ENCODE measurements at places on chromosomes 4 and X.

GRCh38 chrX:37425370-37425769 is 76.2 kb downstream of the PRRG1 start:
- DNase-seq, result peak; percentile 9

GRCh38 chr4:22072240-22072639 is 123.7 kb upstream of the KCNIP4 start:
- no peak for DNase-seq

DNA sequence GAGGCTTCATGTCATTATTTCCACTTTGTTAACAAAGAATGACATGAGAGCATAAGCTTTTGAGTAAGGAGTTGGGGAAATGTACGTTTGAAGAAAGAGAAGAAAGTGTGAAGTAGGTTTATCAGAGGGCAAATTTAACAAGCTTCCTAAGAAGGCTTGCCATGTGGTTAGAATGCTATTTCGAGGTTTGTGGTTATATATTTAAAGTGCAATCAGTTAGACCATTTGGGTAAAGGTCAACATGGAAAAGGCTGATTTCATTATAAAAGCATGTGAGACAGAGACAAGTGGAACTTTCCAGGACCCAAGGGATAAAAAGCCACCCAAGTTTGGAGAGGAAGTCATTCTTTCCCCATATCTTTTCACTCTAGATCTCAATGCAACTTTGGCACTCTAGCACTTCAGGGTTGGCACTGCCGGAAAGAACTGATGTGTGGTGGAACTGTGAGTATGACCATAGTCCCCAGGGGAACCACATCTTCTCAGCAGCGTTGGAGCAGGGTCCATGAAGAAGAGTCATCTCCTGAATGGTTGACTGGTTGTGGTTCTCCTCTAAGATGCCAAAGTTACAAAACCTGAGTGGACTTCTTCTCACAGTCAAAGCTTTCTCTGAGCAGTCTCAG is 529.9 kb downstream of the MID1IP1 start:
- no peak for DNase-seq

- DNase-seq, result peak; percentile 38
Observed at GRCh38 chrX:15761564-15762191, 23.6 kb downstream of the CA5B start.

GRCh38 chrX:17183566-17183965 is 191.4 kb upstream of the NHS start:
- DNase-seq, result no peak

DNA sequence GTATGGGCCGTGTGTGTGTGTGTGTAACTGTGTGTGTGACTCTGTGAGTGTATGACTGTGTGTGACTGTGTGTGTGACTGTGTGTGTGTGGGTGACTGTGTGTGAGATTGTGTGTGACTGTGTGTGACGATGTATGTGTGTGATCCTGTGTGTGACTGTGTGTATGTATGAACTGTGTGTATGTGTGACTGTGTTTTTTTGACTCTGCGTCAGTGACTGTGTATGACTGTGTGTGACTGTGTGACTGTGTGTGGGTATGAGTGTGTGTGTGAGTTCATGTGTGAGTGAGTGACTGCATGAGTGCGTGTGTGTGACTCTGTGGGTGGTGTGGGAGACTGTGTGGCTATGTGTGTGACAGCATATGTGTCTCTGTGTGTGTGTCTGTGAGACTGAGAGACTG is 81.8 kb downstream of the ZNF718 start:
- no peak for DNase-seq

DNA sequence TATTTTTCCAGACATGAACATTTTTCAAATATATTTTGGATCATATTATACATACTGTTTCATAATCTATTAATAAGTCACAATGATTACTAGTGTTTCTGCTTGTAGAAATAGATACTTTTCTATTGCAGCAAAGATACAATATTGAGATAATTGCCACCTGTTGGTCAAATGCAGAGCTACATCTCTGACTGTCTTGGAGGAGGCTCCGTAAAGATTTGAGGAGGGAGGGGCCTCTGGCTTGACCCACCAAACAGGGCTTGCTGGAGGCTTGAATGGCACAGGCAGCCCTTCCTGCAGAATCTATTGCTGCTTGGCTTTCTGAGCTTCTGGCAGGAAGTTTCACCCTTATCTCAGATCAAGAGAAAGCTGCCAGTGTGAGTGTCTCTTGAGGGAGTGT is 99.3 kb upstream of the ARMCX2 start:
- peak; percentile 45 for DNase-seq

GRCh38 chrX:150365990-150366911 is 3.1 kb downstream of the MAMLD1 start:
- DNase-seq, result peak; percentile 54

DNA sequence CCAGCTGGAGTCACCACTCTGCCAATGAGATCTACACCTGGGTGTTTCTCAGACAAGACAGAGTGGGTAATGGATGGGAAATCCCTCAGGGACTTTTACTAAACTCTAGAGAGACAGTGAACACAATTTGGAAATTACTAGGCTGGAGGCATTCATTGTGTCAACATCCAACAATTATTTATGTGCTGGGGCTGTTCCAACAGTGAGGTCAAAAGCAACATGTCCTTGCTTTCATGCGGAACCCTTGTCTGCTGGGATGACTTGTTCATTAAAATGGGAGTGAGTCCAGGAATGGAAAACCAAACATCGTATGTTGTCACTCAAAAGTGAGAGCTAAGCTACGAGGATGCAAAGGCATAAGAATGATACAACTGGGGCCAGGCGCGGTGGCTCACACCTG is 54.0 kb downstream of the DRD5 start:
- no peak for DNase-seq

DNA sequence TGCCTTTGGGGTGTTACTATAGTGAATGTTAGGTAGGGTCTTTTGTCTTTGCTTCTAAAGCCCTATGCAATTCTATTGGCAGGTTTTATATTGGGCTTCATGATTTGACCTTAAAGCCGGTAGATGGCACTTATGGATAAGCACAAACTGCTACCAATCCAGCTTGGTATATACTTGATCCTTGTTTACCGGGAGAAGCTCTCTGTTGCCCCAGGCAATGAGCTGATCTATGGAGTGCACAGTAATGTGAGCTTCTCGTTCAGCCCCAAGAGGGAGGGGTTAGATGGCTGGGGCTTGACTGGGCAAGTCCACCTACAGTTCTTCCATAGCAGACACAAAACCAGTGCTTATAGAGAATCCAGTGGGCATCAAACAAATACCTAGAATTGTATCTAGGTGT is 287.2 kb upstream of the CT83 start:
- no peak for DNase-seq

GRCh38 chr4:67810011-67810410 is 55.8 kb upstream of the GNRHR start:
- DNase-seq, result no peak

GRCh38 chrX:150508451-150509367 is 59.7 kb upstream of the MTM1 start:
- no peak for DNase-seq

DNA sequence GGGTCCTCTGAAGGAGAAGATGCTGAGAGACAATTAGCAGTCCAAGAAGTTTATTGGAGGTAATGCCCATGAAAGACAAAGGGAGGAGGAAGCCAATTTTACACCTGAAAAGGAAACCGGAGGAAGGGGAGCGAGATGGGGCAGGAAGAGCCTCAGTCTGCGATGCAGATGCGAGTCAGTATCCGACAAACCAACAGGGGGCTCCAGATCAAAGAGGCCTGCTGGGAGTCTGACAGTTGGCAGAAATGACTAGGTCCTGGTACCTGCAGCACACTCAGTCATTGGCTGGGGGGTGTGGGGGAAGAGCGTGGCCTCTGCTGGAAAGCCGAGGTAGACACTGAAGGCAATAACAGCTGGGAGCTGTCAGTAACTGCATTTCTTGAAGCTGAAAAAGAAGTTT is 231.1 kb upstream of the CENPE start:
- DNase-seq, result peak; percentile 14

GRCh38 chr4:24674279-24674678 is 89.9 kb upstream of the DHX15 start:
- no peak for DNase-seq

GRCh38 chr4:151204925-151205524 is 71.9 kb upstream of the PRSS48 start:
- DNase-seq, result no peak

GRCh38 chr4:75340561-75340960 is 173.6 kb downstream of the RCHY1 start:
- DNase-seq, result no peak

DNA sequence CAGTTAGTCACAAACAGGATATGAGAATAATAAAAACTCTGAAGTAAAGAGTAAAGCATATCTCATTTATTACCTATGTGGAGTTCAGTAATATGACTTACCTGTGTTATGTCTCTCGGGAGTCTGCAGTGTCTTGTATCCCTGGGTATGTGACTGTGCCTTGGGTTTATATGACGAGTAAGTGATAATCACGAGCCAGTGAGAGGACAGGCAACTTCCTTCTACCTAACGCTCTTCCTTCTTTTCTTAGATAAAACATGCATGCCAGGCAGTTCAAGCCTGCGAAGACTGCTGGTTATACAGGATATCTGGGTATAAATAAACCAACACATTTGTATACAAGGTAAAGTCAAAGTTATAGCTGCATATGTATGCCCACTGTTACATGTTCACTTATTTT is at the start of gene HPGDS:
HPGDS (minus strand) TSS at position 143 of the 400 bp plus-strand sequence. CDS start 8,207 bp downstream, outside the sequence.
- DNase-seq, result no peak

- DNase-seq, result no peak
Observed at GRCh38 chr4:175560604-175561003, 251.5 kb downstream of the GPM6A start.

GRCh38 chrX:31909850-31910572 is 838.2 kb upstream of the FTHL17 start:
- no peak for DNase-seq

DNA sequence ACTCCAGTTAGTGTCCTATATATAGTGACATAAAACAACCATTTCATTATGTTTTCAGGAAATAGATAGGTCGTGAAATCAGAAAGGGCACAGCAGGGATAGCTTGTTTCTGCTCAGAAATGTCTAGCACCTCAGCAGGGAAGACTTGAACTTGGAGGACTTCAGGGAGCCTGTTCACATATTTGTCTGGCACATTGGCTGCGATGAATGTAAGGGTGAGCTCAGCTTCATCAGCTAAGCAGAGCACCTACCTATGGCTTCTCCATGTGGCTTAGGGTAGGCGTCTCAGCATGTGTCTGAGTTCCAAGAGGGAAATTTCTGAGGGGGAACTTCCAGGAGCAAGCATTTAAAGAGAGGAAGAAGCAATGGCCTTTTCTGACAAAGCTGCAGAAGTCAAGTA is 126.2 kb downstream of the PCDH10 start:
- no peak for DNase-seq

GRCh38 chr4:108959491-108959890 is 196.6 kb upstream of the ETNPPL start:
- DNase-seq, result no peak

DNA sequence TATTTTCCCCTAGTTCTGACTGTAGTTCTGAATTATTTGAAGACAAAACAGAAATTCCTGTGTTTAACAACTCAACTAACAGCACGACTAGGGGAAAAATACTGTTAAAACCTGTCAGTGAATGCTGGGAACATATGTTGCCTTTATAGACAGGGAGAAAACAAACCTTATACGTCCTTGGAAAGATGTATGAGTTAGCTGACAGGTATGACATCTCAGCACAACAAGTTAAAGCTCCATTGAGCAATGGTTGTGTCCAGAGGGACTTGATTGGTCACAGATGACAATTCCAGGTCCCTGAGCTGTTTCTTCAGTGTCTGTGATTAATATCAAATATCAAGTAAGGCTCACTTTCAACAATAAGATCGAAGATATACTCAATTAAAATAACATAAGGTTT is 58.2 kb upstream of the DDIT4L start:
- DNase-seq, result no peak

DNA sequence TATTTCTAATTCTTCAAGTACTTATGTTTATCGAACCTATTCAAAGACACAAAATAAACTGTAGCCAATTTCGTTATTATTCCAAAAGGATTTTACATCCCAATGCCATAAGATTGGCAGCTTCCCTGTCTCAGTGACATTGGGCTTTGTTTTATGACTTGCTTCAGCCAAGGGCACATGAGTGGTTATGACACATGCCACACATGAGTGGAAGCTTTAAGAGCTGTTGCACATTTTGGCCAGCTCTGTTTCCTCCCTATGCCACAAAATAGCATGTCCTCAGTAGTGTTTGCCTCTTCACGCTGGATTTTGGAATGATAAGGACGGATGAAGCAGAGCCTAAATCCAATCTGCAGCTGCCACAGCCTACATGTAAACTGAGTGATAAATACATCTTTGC is 21.9 kb downstream of the SEC24D start:
- DNase-seq, result no peak

- DNase-seq, result peak; percentile 95
Observed at GRCh38 chrX:73916931-73917667, 354.1 kb downstream of the CHIC1 start.

GRCh38 chrX:100319716-100320115 is 90.4 kb downstream of the PCDH19 start:
- DNase-seq, result no peak

GRCh38 chr4:180960743-180961401 is 1282.3 kb upstream of the TENM3 start:
- DNase-seq, result no peak

DNA sequence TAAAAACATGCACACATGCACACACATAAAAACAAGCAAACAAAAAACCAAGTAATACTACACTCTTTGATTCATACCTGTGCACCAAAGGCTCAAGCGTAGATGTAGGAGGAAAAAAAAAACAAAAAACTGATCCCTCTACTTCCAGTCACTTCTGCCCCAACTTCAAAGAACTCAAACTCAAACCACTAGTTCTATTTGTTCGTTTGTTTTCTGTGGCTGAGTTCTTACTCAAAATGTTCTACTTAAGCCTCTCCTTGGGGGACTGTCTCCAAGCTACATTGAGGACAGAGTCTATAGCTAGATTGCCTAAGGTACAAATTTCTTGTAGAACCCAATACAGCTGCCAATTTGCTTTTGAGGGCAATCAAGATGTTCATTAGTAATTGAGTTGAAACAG is 171.0 kb upstream of the ATOH1 start:
- DNase-seq, result no peak

GRCh38 chr4:142347241-142347640 is 498.9 kb downstream of the INPP4B start:
- DNase-seq, result peak; percentile 43

- peak; percentile 66 for DNase-seq
Observed at GRCh38 chrX:110432906-110433215, 74.2 kb downstream of the RTL9 start.

GRCh38 chr4:27000820-27001219 is 140.2 kb downstream of the STIM2 start:
- no peak for DNase-seq

DNA sequence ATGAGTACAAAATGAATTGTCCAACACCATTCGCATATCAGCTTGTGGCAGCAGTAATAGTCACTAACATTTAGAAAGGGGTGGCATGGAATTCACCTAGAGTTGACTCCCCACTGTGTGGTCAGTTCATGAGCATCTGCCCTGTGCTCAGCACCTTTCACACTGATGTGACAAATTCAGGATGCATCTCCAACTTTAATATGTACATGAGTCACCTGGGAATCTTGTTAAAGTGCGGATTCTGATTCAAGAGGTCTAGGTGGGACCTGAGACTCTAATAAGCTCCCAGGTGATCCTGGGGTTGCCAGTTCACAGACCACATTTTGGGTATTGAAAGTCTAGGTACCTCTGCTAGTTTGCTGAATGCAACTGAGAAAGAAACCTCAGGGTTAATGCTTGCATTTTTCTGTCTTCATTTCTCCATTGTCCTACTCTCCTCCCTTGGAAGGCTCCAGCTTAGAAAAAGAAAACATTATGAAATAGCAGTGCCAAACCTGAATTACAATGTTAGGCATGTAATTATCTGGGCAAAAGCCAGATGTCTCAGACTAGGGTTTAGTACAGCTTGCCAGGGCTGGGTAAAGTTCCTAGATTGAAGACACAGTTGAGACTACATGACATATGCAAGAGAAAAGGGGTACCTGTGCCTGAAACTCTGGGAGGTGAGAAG is 32.7 kb downstream of the TMSB4X start:
- DNase-seq, result no peak

Measured in cardiac muscle cell (in vitro differentiated cells and primary cell).